Panc1 (cell line): ENCODE measurements at places on chromosomes 1 and 21. TPM values are rescaled to one million over a fixed set of nuclear protein-coding genes. Genes with fewer than 3 reads are reported as not detected.

ZBTB8A gene
- total RNA-seq = 6.5 TPM

NTNG1 gene
- total RNA-seq = 0.13 TPM

COL18A1 gene
- 676 TPM for total RNA-seq

LAMC2 gene
- 8.3 TPM for total RNA-seq

OR10Z1 gene
- total RNA-seq = not detected

EXTL1 gene
- total RNA-seq = 0.10 TPM

CYP4A22 gene
- not detected for total RNA-seq

FAM72B gene
- 24.9 TPM for total RNA-seq

EXOSC10 gene
- total RNA-seq = 93.1 TPM

MTARC1 gene
- 0.74 TPM for total RNA-seq

RNPC3 gene
- total RNA-seq = 13.1 TPM

DHRS3 gene
- 113 TPM for total RNA-seq

C4BPA gene
- total RNA-seq = 0.26 TPM

OR2L2 gene
- not detected for total RNA-seq
